ENCODE measurements at places on chromosomes 6 and 20.
A peak's percentile ranks its signal among the peaks of the same experiment; 100 is the strongest.

DNA sequence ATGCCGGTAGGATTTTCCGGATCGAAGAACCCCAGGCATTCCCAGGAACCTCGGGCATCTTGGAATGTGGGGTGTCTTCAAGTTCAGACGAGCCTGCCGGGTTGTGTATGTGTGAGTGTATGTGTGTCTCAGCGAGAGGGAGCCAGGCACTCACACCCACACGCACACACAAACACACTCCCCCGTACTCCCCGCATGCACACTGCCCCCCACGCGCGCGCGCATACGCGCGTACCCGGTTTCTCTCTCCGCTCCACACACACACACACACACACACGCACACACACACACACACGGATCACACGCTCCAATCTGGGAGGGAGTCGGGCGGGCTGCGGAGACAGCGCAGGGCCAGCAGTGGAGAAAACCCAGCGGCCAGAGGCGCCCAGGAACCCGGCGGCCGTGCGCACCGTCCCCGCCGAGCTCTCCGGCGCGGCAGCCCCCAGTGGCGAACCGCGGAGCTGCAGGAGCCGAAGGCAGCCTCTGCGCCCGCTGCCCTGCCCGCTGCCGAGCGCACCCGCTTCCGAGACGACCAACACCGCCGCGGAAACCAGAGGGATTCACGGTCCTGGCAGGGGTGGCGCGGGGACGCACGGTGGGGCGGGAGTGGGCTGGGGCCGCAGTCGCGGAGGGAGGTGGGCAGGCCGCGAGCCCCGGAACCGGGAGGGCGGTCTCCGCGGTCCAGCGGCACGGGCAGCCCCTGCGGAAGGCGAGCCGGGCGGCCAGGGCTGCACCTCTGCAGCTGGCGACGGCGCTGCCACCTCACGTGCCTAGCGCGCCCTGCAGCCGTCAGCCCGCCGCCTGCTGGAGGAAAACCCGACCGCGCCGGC, at the start of gene LRFN2:
Gene LRFN2, minus strand, starts transcription at position 125 of the 830 bp plus-strand sequence.
- peak; percentile 63 for DNase-seq

DNA sequence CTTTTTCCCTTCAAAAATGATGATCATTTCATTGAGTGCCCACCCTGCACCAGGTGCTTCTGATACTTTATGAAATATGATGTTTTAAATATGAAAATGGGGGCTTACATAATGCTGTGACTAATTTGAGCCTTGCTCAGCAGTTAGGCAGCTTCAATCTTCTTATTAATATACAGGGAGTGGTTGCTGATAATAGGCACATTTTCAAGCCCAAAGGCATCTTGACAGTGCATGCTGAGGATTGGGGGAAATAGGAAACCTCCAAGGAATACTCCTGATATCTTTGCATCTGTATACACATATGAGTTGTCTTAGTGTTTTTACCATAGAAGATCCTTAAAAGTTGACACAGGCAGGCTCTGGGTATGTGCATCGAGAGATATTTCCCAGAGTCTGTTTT, 262.3 kb upstream of the SASH1 start:
- no peak for DNase-seq

DNA sequence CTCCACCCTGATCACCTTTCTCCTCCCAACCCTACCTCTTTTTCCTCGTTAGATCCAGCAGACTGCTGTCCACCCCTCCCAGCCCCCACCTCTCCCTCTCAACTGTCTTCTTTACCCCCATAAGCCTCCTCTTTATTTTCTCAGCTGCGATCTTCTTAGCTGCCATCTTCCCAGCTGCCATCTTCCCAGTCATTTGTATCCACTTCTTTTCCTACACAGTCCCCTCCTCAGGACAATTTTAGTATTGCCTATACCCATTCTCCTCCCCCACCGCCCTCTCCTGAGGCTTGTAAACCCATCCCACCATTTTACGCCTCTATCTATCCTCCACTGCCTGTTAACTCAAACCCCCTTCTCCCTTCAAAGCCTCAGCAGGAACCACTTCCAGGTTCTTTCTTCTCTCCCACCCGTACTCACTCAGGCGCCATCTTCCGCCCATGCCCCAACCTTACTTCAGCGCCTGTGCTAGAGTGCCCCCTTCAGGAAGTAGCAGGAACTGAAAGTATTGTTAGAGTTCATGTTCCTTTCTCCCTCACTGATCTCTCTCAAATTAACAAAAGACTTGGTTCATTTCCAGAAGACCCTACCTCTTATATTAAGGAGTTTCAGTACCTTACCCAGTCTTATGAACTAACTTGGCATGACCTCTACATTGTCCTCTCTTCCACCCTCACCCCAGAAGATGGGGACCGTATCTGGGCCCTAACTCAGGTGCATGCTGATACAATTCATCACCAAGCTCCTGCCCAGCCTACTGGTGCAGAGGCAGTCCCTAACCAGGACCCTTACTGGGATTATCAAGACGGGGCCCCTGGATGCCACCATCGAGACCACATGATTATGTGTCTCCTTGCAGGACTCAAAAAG, 236.0 kb downstream of the ADGRG6 start:
- no peak for DNase-seq

GRCh38 chr6:149234051-149234962, 83.2 kb upstream of the TAB2 start:
- DNase-seq: no peak

GRCh38 chr6:115759051-115759450, 301.6 kb downstream of the FRK start:
- DNase-seq: no peak

- DNase-seq: no peak
Measured at GRCh38 chr6:38403548-38403947, 236.2 kb downstream of the BTBD9 start.

- no peak for DNase-seq
Measured at GRCh38 chr6:136226674-136227377, 23.3 kb downstream of the MTFR2 start.

DNA sequence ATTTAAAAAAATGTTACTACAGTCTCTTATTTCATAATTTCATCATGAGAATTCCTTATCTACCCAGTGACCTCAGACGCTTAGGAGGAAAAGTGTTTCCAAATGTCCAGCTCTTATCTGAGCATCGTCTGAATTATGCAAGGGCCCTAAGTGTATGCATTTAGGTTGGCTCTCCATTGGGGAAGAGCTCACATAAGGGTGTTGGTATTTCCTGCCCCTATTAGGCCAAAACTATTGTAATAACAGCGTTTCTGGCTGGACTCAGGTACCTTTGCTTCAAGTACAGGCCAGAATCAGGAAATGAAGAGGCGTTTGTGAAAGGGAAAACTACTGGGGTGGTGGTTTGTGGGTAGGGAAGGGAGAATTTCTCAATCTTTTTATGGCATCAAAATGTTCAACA, 40.4 kb upstream of the SGK1 start:
- no peak for DNase-seq

GRCh38 chr6:135861189-135861588, 9.7 kb downstream of the PDE7B start:
- DNase-seq: no peak

GRCh38 chr6:28105245-28105639, 19.2 kb upstream of the ZSCAN16 start:
- DNase-seq: no peak

GRCh38 chr6:167824591-167825331, 1.9 kb upstream of the AFDN start:
- DNase-seq: no peak

GRCh38 chr6:107064579-107065065, 36.6 kb downstream of the MTRES1 start:
- DNase-seq: no peak

GRCh38 chr6:166853371-166854325, 102.7 kb downstream of the RNASET2 start:
- DNase-seq: no peak

DNA sequence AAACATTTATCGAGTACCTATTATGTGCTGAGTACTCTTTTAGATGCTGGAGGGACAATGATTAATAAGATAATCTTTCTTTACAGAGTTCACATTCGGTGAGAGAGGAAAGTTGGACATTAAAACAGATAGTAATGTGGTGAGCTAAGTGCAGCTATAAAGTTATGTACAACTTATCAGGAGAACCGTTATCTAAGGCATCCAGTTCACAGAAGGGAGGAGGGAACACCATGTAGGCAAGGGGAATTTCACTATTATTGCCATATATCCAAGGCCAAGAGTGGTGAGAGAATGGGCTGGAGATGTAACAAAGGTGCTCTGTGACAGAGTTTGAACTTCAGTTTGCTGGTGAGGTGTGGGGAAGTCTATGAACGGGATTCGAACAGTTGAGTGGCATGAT, 105.8 kb downstream of the CARMIL1 start:
- no peak for DNase-seq

- DNase-seq: no peak
Measured at GRCh38 chr20:46159101-46159897, 41.2 kb downstream of the CD40 start.

DNA sequence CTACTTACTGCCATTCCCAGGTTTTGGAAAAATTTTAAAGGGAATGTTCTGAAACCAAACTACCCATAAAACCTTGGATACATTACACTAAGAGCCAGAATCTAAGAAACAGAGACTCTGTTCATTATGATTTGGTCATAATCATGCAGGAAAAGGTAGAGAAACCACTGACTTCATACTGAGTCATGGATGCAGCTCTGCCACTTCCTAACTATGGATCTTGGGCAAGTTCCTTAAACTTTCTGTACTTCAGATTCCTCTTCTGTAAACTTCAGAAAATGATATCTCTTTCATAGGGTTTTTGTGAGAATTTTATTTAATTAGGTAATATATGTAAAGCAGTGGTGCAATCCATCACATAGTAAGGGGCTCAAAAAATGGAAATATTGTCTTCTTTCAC, 20.0 kb downstream of the PLA2G7 start:
- DNase-seq: no peak

- DNase-seq: no peak
Measured at GRCh38 chr20:24304291-24304690, 165.1 kb upstream of the SYNDIG1 start.

DNA sequence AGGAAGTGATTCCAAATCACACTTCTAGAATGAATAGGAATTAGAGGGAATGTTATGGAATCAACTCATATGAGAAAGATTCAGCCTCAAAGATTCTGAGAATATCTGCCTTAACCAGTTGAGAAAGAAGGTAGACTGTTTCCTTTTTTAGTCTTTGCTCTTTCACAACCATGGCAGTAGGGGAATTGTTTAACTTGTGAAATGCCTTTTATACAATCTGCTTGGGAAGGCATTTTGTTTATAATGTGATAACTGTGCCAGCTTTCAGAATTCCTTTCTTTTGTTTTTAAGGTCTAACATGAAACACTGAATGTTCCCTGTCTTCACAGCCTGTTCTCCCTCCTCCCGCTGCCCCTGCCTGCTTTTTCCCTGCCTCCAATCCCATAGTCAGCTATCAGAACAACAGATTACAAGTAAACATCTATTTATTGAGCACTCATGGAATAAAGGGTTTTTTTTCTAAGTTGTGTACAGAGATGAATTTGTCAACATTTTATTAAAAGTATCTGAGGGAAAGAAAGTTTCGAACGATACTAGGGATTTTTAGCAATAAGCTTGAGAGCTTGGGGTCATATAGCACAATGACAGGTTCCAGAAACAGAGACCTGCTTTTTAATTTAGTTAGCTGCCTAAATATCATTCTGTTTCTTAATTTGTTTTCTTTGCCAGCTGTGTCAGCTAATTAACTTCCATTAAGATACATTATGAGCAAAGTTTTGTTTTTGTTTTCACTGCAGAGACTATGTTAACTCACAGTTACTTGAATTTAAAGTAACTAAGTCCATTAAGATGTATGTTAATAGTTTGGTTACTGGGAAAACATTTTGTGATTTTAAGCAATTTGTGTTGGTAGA, 28.3 kb upstream of the FBXO30 start:
- DNase-seq: no peak

GRCh38 chr6:100296810-100297544, 167.7 kb downstream of the SIM1 start:
- DNase-seq: no peak

DNA sequence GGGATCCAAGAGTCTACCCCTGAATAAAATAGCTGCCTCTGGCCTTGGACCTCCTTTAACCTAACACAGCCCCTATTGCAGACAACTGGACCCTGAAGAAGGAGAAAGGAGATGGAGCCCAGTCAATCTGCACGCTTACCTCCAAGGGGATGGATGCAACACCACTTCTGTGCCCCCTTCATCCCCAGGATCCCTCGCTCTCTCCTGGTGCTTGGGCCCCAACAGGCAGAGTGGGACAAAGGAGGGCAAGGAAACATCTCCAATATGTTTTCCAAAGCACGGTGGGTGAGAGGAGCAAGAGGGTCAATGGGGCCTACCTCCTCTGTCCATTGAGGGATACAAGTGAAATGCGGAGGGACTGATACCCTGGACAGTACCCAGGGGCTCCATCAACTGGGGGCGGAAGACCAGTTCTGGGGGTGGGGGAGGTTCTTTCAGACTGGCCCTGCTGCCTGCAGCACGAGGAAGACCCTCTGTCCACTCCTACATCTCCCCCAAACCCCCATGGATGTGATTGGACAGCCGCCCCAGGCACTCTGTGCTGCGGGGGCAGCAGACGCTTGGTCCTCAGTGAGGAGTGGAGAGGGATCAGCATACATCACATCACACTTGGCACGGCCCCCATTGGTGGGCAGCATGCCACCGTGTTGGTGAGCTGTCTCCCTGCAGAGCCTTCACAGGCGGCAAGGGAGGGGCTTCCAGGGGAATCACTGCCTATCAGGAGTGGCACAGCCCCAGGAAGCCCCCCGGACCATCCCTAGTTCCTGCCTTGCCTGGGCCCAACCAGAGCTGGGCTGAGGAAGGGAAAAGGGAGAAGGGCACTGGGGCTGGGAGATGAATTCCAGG, 70.6 kb downstream of the MRPL14 start:
- DNase-seq: no peak

GRCh38 chr6:4957521-4958231, 46.2 kb downstream of the RPP40 start:
- no peak for DNase-seq

GRCh38 chr6:168496997-168497331, 56.0 kb downstream of the SMOC2 start:
- no peak for DNase-seq

GRCh38 chr6:166284640-166285039, 23.6 kb downstream of the PRR18 start:
- no peak for DNase-seq

- DNase-seq: no peak
Measured at GRCh38 chr6:137849181-137849980, 17.7 kb upstream of the TNFAIP3 start.

DNA sequence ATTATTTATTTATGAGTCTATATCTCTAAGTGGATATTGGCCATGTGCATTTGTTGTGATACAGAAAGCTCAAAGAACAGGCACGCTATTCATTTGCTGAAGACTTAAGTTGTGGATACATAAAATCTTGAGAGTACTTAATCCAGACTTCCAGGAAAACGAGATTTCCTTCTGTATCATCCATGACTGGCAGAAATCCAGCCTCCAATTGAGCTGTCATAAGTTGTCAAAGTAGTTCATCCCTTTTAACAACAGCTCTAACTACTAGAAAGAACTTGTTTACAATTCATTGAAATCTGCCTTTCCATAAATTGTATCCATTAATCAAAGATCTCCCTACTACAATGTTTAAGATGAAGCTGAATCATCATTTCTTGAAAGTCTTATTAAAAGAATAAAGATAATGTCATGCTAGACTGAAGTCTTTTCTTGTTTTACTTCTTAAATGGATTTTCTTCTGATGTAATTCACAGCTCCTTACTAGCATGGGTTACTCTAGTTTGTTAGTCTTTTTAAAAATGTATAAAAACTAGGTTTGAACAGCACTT, 447.3 kb upstream of the CITED2 start:
- DNase-seq: no peak

GRCh38 chr6:127367023-127367375, 23.6 kb upstream of the ECHDC1 start:
- no peak for DNase-seq

- peak; percentile 55 for DNase-seq
Measured at GRCh38 chr6:135128268-135128914, 52.7 kb upstream of the MYB start.

All from GM06990 (cell line).